ENCODE measurements at places on chromosomes 5 and 9. TPM values are rescaled to one million over a fixed set of nuclear protein-coding genes. Genes with fewer than 3 reads are reported as not detected.

The C5orf58 gene
- not detected for total RNA-seq

The SLC6A19 gene
- total RNA-seq, result not detected

The SEC16A gene
- total RNA-seq, result 40.8 TPM

DNA sequence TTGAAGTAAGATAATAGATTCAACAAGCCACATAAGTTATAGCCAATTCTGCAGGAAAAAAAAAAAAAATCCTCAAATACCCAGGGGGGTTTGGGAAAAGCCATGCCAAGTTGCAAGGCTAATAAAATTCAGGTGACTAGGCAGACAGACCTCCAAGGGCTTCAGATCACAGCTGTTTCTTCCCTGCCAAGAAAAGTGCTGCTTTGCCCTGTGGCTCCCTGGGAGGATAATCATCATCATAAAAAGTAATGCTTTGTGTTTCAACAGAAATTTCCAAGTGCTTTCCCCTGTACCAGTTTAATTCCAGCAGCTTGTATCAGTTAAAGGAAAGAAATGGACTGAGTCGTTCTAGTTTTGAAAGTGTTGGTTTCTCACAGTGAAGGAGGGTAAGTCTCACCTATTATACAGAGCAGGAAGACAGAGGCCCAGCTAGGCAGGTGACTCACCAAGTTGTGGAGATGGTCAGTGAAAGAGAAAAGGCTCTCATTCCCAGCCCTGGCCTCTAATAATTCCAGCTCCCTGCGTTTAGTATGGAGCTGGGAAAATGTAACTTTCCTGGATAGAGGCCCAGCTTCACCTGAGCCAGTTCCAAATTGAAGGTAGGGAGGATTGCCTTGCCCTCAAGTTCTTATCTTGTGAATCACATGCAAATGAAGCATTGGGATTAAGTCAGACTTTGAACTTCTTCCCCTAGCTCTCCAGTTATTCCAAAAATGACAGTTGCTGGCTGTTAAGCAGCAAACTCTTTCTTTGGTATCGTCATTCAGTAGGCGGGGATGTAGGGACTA lies 263.4 kb downstream of the GRIA1 start:
- DNase-seq, result no peak
